H4 (cell line): ENCODE measurements at places on chromosomes 5 and 9. TPM values are rescaled to one million over a fixed set of nuclear protein-coding genes. Genes with fewer than 3 reads are reported as not detected.

SPINK13 gene
- total RNA-seq, result not detected in 2 replicates

GTF2H2C gene
- total RNA-seq, result 26.5 and 37.3 TPM in 2 replicates

GPR150 gene
- not detected in 2 replicates for total RNA-seq

SLC4A9 gene
- total RNA-seq, result not detected in 2 replicates

PGM5 gene
- 0.50 and 3.0 TPM in 2 replicates for total RNA-seq

LCN10 gene
- total RNA-seq, result not detected in 2 replicates
